Activated naive CD8-positive, alpha-beta T cell treated with anti-CD3 and anti-CD28 coated beads, Interleukin-2, amount 50 U/mL, for 16 hours (primary cell): ENCODE measurements at places on chromosomes 13 and 19.

DNA sequence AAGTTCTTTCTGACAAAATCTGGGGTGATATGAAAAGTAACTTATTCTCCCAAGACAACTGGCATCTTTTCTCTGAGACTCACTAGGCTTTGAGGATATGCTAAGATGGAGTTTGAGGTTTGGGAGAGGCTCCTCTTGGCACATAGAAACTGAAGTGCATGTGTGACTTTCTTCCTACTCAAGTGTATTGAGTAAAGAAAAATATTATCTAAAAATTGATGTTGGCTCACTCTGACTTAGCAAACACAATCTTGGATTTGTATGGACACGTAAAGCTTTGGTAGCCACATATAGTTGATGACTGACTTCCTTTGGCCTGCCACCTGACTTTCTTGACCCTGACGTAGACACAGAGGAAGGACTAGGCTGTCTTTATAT is 71.1 kb upstream of the KLF12 start:
- DNase-seq: no peak

DNA sequence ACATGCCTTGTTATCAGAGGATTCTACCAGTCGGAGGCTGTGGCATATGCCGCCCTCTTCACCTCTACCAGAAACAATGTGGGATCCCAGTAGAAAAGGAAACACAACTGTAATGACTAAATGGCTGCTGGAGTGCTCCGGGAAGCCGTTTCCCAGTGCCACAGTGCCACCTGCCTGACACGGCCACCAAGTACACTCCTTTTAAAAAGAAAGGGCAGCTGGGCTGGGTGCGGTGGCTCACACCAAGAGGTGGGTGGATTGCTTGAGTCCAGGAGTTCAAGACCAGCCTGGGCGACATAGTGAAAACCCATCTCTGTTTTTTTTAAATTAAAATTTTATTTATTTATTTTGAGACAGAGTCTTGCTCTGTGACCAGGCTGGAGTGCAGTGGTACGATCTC is 67.3 kb downstream of the TRPM4 start:
- DNase-seq: no peak

DNA sequence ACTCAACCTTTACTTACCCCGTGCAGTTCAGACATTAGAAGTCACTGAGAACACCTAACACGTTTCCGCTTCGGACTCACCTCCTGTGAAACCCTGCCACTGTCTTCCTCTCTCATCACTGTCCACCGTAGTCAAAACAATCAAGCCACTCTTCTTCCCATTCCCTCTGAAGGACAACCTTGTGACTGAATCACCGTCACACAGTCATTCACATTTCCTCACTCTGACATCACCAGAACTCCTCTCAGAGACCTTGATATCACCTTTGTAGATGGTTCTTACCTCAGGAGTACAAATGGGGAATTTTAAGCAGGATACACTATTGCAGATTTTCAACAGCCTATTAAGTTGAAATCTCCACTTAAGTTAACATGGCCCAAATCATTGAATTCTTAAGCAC is 1.3 kb upstream of the KBTBD6 start:
- no peak for DNase-seq

GRCh38 chr13:30829833-30830637 is 76.0 kb upstream of the MEDAG start:
- DNase-seq: no peak

- DNase-seq: no peak
Measured at GRCh38 chr13:67036699-67037457, 193.3 kb downstream of the PCDH9 start.

- DNase-seq: no peak
Measured at GRCh38 chr13:30845297-30846214, 60.5 kb upstream of the MEDAG start.

DNA sequence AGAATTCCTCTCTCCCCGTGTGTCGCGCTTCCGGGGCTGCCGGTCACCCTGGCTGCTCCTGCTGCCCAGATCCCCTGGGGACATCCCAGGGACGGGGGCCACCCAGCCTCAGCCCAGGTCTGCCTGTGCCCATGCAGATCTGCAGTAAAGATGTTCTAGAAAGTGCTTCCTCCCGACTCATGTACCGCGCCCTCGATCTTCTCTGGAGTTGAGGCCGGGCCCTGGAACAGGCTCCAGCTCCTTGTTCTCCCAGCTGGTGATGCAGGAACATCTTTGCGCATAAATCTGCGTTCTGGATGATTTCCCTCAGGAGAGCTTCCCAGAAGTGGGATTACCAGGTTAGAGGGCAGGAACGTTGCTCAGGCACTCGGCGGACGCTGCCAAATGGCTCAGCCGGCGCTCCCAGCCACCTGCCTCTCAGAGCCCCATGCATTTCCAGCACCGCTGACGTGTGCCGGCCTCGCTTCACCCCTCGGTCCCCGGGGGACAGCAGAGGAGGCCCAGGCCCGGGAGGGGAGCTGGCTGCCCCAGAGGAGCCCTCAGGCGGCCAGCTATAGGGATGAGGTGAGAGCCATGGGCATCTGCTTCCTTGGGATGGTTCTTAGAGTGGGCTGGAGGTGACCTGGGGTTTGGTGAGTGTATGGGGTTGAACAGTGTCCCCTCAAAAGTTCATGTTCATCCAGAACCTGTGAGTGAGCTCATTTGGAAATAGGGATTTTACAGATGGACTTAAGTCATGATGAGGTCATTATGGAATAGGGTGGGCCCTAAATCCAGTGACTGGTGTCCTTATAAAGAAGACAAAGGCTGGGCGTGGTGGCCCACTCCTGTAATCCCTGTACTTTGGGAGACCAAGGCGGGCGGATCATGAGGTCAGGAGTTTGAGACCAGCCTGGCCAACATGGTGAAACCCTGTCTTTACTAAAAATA is 42.6 kb downstream of the CRTC1 start:
- no peak for DNase-seq

GRCh38 chr19:43826787-43827754 is at the start of gene ZNF283:
Gene ZNF283, plus strand, starts transcription at chr19:43827321. Its CDS starts 6,184 bp downstream, at chr19:43833505.
- peak; percentile 69 for DNase-seq

DNA sequence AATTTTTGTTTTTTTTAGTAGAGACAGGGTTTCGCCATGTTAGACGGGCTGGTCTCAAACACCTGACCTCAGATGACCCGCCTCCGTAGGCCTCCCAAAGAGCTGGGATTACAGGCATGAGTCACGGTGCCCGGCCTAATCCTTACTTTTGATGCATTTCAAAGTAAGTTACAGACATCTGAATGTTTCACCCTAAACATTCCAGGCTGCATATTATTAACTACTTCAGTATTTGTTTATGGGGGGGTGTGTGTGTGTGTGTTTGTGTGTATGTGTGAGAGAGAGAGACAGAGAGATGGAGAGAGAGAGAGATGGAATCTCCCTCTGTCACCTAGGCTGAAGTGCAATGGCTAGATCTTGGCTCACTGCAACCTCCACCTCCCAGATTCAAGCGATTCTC is 13.1 kb downstream of the SULT2B1 start:
- no peak for DNase-seq

DNA sequence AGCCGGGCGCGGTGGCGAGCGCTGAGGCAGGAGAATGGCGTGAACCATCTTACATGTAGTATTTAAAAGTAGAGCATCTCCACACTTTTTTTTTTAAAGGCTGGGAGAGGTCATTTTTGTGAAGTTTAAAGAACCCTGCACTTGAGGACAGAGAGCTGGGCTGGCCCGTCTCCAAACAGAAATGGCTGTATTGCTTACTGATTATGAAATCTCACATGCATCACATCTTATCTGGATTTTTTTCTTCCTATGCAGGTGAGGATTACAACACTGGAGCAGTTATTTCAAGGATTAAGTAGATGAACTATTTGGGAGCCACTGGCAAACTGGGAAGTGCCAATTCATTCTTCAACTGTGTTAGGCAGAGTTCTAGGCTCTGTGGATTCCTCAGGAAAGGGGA is 59.5 kb downstream of the TEX26 start:
- no peak for DNase-seq

- no peak for DNase-seq
Measured at GRCh38 chr19:41206456-41206855, 12.6 kb upstream of the AXL start.

- no peak for DNase-seq
Measured at GRCh38 chr13:30734439-30734838, 904 bp upstream of the ALOX5AP start.
